ENCODE measurements at places on chromosomes 7 and 10.

GRCh38 chr7:70142247-70142932 lies 544.1 kb downstream of the AUTS2 start:
- DNase-seq = no peak

DNA sequence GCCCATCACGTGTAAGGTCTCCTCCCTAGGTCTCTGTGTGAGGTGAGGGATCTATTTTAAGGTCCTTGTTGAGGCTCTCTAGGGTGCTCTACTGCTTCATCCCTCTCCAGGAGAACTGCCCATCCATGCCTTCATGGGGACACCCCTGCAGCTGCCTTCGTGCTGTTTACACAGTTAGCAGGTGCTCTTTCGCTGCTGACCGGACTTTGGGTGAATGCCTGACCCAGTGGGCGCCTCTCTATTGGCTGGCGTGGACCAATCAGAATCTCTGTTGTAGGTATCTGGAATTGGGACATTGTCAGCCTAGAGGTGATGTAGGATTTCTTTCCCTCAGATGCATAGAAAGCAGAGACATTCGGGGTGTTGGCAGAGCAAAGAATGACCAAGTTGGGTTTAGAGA lies 38.7 kb upstream of the HMX3 start:
- DNase-seq = no peak

DNA sequence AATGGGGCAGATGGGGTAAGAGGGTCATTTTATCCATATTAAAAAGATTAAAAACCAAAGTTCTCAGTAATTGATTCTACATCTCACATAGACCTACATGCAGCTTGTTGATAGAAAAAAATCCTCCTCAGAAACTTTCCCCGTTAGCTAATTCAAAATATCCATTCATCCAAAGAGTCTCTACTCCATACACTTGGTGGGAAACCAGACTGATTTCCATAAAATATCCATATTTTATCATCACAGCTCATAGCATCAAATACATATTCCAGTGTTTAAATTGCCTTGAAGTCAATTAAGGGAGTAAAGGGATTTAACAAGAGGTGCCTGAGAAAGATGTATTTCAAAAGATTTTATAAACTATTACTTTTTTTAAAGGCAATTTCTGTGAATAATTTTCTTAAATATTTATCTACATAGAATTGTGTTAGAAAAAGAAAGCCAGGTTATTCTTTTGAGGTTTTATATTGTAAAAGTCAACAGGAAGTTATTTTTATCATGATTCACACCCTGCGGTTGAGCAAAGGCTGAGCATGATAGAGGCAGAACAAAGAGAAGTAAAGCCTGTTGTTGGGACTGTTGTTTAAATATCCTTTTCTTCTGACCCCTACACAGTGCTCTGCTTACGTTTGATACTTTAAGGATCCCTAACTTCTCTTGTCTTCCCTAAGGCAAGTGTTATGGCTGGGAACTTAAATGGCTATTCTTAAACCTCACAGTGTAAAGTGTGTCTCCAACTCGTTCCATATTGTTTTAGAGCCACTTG lies 266.7 kb downstream of the PRKG1 start:
- DNase-seq = no peak

GRCh38 chr10:118698421-118698820 lies 56.3 kb downstream of the CACUL1 start:
- no peak for DNase-seq

GRCh38 chr7:47571331-47572093 lies 10.4 kb downstream of the TNS3 start:
- no peak for DNase-seq

DNA sequence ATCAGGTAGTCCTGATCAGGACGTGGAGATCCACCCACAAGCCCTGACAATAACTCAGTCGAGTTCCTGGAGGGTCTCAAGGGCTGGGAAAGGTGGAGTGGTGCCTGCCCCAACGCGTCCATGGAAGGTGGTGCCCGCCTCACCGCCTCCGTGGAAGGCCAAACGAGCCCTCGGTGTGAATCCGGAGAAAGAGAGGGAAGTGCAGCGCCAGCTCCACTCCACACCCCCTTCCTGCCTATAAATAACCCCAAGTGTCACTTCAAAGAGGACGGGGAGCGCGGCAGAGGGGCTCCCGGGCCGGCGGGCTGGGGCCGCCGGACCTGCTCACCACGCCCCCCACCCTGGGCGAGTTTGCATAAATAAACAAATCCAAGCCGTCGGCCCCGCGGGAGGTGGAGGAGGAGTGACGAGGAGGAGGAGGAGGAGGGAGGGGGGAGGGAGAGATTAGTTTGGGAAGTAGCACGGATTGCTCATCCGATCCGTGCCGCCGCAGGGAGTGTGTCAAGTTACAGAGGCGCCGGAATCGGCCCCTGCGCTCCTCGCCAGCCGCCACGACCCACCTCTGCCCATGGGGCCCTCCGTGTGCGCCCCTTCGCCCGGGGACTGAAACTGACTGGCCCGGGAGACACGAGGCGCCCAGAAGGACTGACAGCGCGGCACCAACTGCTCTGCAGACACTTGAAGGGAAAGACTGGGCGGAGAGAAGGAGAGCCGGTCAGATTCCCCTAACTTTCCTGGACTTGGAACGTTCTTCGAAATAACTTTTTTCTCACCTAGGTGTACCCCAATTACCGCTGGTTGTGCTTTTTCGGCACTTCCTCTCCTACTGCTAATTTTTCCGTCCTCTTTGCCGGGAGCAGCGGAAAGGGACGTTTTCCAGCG lies at the start of gene COL13A1:
Gene COL13A1, plus strand, starts transcription at position 473 of the 882 bp plus-strand sequence. CDS start 518 bp downstream, outside the sequence.
- no peak for DNase-seq

- DNase-seq = no peak
Measured at GRCh38 chr10:23110722-23111516, 15.5 kb downstream of the MSRB2 start.

GRCh38 chr10:909831-910230 lies 21.7 kb downstream of the LARP4B start:
- no peak for DNase-seq

DNA sequence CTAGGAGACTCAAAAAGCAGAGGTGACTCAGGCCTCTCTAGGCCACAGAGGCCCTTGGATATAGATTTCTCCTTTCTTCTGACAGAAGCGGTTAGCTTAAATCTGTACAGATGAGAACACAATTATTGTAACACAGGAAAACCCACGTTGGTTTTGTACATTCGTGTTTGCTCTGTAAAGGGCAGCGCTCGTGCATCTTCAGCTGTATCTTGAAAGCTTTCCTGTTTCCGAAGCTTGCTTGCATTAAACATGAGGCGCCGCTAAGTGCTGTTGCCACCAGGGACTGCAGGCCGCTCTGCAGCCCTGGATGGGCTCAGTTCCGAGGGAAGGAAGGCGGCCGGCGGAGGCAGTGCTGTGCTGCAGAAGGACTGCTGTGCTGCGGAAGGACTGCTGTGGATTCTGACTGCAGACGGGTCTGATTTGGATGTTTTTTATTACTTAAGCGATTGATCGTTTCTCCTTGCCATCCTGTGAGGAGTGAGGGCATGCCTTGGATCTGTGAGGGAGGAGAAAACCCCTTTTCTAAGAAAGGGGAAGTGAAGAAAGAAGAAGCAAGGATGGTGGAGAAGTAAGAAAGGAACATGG lies 53.3 kb downstream of the FHIP2A start:
- no peak for DNase-seq

DNA sequence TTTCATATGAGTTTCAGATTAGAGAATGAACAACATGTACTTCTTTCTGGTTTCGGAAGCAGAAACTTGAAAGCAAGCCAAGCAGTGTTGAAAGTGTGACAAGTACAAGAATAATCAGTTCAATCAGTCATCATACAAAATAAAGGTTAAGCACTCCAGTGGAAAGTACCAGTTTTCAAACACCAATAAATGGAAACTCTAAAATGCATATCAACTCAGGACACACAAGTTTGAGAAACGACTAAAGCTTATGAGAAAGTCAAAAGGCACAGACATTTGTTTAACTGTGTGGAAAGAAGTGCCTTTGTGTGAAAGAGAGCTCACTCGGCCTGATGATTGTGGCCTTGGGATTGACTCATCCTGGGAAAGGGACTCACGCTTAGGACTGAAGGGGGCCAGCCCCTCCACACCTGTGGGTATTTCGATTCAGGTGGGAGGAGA lies 60.6 kb upstream of the AKR1C1 start:
- DNase-seq = no peak

DNA sequence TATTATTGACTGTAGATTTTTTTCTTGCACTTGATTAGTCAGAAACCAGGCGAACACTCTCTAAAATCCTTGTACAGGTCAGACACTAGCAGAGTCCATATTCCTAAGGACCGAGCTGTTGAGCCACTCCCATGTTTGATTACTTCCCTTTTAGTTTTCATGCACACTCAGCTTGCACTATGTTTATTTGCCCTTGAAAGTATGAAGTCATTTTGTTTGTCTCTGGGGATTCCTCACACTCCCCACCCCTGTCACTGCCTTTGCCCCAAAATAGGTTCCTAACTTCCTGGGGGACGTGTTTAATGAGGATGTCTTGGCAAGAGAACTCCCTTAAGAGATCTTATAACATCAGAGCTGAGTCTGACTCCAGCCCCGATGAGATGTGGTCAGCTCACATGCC lies 182.1 kb downstream of the EVX1 start:
- DNase-seq = no peak

DNA sequence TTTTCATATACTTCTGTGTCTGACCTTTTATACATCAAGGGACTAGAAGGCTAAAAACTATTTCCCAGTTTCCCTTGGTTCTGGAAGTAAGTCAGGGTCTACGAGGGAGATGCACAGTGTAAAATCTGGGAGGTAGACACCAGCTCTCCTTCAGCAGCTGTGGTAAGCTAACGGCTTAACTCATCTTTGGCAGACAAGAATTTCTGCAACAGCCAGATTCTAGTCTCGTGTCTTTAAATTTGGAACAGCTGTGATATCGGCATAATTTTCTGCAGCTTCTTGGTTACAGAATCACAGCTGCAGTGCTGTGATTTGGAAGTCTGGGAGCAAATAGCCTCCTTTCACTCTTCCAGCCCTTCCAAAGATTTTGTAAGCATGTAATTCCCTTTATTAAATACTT lies 37.4 kb upstream of the ABCB4 start:
- DNase-seq = no peak

DNA sequence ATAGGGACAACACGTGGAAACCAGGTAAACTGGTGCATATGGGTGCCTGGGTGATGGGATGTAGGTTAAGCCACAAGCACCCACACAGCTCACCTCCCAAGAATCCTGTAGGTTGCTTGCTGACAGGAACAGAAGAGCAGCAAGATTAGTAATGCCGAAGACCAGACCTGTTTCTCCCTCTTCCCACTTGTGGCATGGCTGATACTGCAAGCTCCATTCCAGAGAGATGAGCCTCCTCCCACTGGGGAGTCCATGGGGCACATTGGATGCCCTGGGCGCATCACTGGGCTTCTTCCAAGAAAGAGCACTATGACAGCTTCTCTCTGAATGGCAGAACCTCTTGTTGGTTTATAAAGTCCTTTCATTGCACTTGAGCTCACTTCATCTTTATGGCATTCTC lies 44.4 kb upstream of the LOXL4 start:
- no peak for DNase-seq

GRCh38 chr10:113381981-113382509 lies 170.8 kb upstream of the HABP2 start:
- no peak for DNase-seq

DNA sequence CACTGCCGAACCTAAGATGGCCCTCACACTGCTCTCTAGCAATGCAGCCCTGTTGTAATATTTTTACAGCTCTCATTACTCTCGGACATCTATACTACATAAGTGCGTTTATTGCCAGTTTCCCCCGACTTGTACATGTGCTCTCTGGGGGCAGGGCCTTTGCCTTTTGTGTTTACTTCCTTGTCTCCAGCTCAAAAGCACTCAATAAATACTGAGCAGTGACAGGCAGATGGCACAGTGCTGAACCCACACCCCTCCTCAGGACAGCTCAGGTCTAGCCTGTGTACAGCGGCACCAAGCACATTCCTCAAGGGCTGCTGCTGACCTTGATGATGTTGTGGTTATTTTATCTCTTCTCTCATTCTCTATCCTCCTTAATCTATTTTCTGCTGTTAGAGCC lies 68.0 kb upstream of the ELMO1 start:
- no peak for DNase-seq

All from ascending aorta (tissue), 2 donors.